ENCODE measurements at places on chromosomes 11 and 22.

DNA sequence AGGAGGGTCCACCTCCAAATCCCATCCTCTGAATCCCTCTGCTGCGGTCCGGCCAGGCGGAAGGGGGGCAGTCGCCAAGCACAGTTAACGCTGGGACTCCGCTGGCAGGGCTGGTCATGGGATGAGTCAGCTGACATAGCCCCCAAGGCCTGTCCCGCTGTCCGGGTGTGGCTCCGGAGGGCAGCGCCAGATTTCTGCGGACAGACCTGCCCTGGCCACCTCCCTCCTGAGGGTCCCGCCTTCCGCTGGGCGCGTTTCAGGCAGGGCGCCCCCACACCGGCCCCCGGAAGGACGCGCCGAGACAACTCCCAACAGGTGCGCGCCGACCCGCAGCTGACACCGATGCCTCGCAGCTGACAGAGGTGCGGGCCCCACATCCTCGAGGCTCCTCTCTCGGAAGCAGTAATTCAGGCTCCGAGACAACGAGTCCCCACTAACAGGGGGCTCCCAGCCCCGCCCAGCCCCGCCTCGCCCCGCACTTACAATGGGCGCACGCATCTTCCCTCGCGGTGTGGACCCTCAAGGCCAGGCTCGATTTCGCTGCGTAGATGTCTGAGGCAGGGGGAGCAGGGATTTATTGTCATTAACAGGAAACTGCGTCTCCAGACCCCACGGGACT, 607 bp downstream of the PLAAT3 start:
- DNase-seq = no peak

DNA sequence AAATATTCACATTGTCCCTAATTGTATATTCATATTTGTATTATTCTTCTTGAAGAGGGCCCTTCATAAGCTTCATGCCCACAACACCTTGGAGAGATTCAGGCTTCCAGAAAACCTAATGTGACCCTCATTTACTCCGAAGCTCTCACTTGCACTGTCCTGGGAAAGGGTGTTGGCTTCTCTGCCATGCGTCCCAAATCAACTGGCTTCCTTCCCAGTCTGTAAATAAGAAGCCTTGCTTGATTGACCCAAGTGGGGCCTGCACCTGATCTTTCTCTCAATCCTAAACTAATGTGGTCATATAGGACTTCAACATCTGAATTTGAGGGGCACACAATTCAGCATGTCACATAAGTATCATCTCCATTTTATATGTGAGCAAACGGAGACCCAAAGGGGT, 40.5 kb upstream of the ZBTB16 start:
- DNase-seq = no peak

DNA sequence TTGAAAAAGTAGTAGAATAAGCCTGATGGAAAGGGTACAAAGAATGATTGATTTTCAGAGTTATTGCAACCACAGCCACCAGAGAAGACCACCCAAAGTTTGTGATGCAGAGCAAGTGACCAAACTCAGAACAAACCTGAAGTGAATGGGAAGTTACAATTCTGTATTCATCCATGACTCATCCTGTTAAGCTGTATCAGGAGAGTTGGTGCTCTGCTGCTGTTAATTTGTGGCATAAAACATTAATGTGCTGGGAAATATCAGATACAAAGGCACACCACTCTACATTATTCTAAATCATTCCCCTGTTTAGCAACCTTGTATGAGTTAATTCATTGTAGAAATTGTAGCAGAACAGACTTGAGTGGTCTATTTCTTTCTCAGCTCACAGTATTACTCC, 19.6 kb upstream of the PDGFD start:
- no peak for DNase-seq

DNA sequence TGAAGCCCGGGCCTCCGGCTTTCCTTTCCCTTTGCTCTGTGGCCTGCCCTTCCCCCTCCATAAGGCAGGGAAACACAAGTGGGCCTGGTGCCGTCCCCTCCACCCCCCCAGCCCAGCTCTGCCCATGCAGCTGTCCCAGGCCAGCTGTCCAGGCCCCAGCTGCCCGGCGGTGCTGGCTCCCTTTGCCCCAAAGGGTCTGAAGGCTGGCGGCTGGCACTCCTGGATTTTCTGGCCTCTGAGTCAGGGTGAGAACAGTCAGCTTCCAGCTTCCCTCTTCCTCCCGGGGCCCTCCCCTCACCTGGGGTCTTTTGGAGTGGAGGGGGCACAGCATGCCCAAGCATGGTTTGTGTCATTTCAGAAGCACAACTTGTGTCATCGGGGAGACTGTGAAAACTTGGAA, 27.8 kb downstream of the CD82 start:
- DNase-seq = no peak
